ENCODE measurements at places on chromosomes 5 and 9.

GRCh38 chr9:127179633-127180441 is 57.4 kb upstream of the ANGPTL2 start:
- DNase-seq: peak; percentile 2

GRCh38 chr9:110443146-110443865 is 105.6 kb upstream of the TXNDC8 start:
- no peak for DNase-seq

DNA sequence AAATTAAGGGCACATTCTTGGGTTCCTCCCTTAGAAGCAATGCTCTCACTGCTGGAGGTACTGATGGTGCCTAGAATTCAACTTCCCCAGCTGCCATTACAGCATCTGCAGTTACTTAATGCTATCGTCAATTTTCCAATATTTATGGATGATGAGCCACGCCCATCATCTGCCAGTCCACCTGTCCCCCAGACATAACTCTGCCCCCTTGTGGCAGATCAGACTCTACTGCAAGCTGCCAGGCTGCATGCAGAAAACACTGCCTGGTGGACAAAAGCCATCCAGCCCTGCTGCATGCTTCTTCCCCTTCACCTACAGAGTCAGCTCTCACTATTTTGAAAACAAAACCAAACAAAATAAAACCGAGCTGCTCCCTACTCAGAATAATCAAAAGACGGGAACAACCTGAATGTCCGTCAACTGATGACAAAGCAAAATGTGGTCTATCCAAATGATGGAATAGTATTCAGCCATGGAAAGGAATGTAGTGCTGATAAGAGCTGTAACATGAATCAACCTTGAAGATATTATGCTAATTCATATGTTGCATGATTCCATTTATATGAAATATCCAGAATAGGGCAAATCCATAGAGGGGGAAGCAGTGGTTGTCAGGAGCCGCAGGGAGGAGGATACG is 66.4 kb downstream of the RETREG1 start:
- no peak for DNase-seq

GRCh38 chr9:136614372-136614922 is 48.3 kb upstream of the EGFL7 start:
- DNase-seq: no peak

DNA sequence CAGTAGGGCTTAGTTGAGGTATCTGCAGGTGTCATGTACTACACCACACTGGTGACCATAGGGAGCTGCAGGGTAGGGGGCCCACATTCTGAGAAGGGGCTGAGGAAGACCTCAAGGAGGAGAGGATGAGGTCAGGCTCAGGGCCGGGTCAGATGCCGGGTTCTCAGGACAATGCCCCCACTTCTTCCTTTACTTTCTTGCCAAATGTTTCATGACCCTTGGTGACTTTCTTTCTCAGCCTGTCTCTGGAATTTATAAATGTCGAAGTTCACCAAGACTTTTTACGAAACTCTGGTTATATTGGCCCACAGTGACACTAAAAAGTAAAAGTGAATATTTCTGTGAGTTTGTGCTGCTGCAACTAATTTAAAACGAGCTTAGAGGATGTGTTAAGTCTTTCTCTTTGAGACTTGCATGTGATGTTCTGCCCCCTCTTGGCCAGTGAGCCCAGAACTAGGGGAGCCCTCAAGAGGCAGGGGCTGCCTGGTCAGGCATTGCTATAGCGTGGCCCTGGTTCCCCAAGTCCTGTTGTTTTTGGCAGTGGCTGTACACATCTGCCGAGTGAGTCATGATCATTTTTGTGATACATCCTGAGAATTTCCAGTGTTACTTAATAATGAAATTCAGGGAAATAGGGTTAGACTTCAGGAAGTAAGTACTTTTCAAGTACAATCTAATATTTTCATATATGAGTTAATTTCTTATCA is 11.2 kb downstream of the ACO1 start:
- DNase-seq: no peak

- DNase-seq: no peak
Observed at GRCh38 chr5:116271446-116272025, 186.7 kb downstream of the COMMD10 start.

Measured in activated gamma-delta T cell treated with Interleukin-2 at 50 U/mL for 16 hours (primary cell).